ENCODE measurements at places on chromosomes 11 and 22. TPM values are rescaled to one million over a fixed set of nuclear protein-coding genes. Genes with fewer than 3 reads are reported as not detected.

Gene NKAPD1
- total RNA-seq, result 16.7 TPM

Gene MS4A15
- total RNA-seq, result 0.17 TPM

Gene PTS
- total RNA-seq, result 25.9 TPM

Gene OR2D2
- total RNA-seq, result 0.29 TPM

Gene STARD10
- total RNA-seq, result 23.7 TPM

Gene PAX6
- 0.30 TPM for total RNA-seq

Gene SCGB1A1
- not detected for total RNA-seq

Gene ELFN2
- 0.63 TPM for total RNA-seq

Gene KRTAP5-9
- total RNA-seq, result not detected

Gene LSP1
- total RNA-seq, result not detected

Gene E2F8
- 11.5 TPM for total RNA-seq

Gene FOLR2
- not detected for total RNA-seq

Gene ZNF70
- 2.6 TPM for total RNA-seq

Gene NXPE1
- total RNA-seq, result not detected

Gene SELENOM
- 22.7 TPM for total RNA-seq

Gene GALNT18
- 5.7 TPM for total RNA-seq

Gene MIAT
- total RNA-seq, result 36.0 TPM

DNA sequence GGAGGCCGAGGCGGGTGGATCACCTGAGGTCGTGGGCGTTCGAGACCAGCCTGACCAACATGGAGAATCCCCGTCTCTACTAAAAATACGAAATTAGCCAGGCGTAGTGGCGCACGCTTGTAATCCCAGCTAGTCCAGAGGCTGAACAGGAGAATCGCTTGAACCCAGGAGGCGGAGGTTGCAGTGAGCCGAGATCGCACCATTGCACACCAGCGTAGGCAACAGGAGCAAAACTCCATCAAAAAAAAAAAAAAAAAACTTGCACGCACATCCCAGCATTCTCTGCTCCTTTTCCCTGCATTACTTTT, 934 bp upstream of the ATL3 start:
- DNase-seq, result no peak

- DNase-seq, result no peak
Measured at GRCh38 chr22:31492151-31492550, 2.5 kb upstream of the EIF4ENIF1 start.

- no peak for DNase-seq
Measured at GRCh38 chr11:14320020-14320419, 39.0 kb downstream of the RRAS2 start.

- DNase-seq, result no peak
Measured at GRCh38 chr22:25495285-25495684, 69.2 kb upstream of the GRK3 start.

DNA sequence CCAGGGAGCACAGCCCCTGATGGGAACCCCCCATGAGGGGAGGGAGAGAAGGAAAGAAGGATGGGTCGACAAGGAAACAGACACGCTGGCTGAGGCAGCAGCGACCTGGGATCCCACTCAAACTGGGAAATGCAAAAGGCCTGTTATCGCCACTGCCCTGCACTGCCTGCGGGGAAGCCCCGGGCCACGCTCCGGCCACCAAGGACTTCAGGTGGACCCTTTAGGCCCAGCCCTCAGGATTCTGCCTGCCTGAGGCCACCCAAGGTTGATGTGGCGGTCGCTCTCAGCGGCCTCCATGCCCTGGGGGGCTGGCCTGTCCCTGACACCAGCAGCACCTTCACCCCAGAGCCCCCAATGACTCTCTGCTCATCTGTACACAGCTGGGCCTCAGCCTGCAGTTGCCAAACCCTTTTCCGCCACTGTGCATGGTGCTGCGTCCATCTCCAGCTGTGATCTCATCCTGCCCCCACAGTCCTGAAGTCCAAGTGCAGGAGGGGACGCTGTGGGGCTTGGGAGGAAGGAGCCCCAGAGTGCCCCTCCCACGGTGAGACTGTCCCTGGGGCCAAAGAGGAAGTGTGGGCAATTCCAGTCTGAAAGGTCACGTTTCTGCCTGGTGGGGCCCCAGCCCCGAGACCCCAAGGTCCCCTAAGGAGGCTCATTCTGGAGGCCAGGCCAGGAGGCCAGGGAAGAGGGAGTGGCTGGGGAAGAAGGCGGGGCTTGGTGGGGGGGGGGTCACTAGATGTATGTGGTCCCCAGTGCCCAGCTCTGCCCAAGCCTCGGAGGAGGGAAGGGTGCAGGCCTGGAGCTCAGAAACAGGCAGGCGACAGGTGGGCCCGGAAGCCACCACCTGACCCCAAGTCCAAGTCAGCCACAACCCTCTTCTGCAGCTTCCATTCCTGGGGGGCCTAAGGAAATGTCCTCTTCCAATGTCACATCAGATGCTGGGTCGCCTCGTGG, 31.6 kb downstream of the OSBPL5 start:
- no peak for DNase-seq

- no peak for DNase-seq
Measured at GRCh38 chr22:38236786-38237185, 35.0 kb downstream of the MAFF start.

DNA sequence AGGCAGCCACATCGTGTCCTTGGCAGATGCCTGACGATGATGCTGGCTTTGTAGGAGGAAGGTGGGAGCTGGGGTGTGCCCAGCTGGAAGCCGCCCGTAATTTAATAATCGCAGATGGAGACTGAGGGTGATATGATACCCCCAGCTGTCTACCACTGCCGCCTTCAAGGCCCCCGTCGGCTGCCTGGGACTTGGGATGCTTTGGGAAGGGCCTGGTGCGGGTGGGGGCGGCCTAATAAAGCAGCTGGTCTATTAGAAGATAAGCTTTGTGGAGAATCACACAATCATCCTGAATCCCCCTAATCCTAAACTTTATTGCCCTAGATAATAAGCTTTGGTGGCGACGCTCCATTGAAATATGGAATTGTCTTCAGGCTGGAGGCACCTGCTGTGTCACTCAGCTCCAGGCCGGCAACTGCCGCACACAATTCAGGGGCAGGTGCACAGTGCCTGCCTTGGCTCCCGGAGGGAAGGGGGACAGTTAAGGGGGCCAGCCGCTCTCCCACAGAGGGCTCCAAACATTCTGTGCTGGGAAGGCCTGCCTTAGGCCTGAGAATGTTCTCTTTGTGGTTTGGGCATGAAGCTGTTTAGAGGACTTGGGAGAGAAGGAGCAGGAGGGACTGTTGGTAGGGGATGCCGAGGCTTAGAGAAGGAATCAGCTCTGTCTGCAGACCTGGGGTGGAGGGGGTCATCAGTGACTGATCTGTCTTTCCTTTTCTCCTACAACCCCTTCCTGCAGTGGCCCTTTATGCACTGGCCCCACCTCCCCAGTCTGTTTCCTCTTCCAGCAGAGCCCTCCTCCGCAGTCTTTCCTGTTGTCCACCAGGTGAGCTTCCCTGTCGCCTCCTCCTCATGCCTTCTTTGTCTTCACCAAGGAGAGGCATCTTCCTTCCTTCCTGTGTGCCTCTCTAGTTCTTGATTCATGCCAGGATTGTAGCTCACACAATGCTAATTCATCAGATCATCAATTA, 65.3 kb downstream of the ARL14EP start:
- DNase-seq, result no peak

DNA sequence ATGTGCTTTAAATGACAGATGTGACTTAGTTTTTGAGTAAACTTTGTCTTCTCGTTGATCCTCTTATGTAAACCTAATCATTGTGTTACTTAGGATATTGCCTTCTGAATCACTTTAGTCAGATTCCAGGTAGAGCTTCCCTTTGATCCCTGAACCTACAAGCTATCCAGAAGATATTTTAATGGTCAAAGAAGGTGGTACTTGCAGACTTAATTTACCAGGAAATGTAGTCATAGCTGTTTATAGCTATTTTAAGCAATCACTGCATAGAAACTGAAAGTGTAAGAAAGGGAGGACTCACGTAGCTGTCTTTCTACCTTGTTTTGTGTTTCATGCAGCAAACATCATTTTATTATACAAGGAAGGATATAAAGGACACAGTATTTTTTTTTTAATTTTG, 189.5 kb downstream of the DDX10 start:
- no peak for DNase-seq

GRCh38 chr22:43990044-43990443, 34.1 kb upstream of the PARVB start:
- DNase-seq, result no peak

GRCh38 chr11:16862726-16863125, 124.3 kb downstream of the C11orf58 start:
- no peak for DNase-seq

GRCh38 chr11:34938611-34939010, 22.2 kb downstream of the PDHX start:
- no peak for DNase-seq

DNA sequence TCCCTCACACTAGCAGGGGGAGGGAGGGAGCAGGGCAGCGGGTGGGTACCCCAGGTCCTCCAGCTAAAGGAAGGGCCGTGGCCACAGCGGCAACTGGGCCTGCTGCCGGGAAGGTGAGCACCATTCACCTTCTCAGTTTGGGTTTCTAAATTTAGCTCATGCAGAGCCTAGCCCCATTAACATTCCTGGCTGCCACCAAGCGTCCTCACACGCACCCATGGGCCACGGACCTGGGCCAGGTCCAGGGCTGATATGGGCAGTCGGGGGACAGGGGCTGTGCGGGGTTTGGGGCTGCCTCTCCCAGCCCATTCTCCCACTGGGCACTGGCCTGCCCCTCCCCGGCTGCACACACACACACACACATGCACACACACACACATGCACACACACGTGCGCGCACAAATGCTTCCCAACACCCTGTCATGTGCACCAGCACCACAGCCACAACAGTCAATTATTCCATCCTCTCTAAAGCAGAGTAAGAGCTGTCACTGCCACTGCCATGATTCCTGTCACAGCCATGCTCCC, 28.7 kb downstream of the SYT7 start:
- no peak for DNase-seq

DNA sequence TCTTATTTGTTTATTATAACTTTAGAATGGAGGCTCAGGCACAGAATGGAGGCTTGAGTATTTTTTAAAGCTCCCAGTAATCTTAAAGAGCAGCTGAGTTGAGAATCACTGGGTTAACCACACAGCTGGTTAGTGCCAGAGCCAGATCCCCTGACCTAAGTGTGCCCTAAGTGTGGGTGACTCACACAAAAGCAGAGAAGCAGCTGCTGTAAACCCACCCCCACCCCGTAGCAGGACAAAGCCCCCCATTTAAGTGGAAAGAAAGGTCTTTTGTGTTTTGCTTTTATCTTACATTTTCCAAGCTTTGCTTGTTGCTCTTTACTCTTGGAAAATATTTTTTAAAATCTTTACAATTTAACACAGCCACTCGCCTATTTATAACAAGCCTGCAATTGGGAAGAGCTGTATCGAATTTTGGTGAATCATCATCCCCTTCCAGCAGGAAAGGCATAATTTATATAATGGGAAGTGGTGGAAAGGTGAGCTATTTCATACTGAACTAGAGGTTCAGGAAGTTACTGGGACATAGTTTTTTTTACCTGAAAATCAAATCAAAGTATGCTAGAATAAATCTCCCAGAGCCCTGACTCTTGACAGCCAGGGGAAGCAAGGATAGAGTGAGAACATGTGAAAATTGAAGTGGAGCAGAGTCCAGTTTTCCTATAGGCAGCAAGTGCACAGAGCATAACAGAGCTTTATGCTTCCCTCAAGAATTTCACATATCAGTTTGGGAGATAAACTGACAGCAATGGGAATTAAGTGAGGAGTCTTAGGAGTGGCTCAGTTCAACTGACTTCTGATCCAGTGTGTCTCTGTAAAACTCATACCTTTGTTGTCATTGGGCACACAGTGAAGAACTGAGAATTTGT, 405.7 kb downstream of the AASDHPPT start:
- no peak for DNase-seq

DNA sequence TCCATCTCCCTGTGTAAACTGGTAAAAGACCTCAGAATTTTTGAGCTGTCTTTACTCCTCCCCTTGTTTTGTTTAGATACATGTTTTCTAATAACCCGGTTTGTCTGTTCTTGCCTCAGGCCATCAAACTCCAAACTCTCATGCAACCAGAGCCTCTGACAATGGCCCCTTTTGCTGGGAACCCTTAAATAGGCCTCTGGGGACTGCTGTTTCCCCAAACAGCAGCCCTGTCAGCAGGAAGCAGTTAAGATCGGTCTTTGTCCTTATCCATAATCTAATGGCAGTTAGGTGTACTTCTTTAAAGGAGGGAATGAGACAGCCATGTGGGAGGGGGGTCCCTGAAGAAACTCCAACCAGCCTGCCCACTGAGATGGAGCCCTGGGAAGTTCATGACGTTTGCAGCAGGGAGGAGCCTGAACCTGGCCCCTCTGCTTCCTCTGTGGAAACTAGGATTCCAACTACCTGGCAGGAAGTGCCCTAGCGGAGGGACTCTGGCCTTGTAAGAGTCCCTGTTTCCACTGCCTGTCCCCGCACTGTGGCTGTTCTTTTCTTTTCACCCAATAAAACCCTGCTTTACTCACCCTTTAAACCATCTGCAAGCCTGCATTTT, 1354.4 kb downstream of the LRRC4C start:
- no peak for DNase-seq

GRCh38 chr11:77030834-77031414, 3.3 kb upstream of the B3GNT6 start:
- DNase-seq, result no peak

GRCh38 chr22:49350441-49351121, 477.1 kb downstream of the BRD1 start:
- no peak for DNase-seq

GRCh38 chr22:47294222-47294532, 531.7 kb downstream of the TBC1D22A start:
- no peak for DNase-seq

- DNase-seq, result no peak
Measured at GRCh38 chr11:91173701-91174100, 950.9 kb upstream of the CHORDC1 start.

DNA sequence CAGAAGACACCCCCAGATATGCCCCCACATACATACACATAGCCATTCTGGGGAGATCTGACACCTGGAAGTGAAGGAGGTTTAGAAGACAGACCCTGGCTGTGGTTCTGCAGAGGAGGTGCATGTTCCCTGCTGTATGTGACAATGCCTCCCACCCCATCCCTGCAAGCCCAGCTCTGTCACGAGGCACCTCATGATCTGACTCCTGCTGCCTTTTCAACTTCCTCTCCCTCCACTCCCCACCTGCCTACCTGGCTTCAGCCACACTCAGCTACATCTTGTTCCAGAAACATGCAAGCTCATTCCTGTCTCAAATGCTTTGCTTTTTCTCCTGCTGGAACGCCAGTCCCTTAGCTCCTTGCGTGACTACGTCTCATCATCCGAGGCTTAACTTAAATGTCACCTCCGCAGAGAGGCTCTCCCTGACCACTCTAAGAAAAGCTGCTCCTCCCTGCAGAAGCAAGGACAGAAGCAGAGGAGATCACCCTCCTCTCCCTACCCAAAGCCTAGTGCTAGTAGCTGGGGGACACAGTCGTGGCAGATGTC, 114.5 kb downstream of the FEZ1 start:
- DNase-seq, result no peak

DNA sequence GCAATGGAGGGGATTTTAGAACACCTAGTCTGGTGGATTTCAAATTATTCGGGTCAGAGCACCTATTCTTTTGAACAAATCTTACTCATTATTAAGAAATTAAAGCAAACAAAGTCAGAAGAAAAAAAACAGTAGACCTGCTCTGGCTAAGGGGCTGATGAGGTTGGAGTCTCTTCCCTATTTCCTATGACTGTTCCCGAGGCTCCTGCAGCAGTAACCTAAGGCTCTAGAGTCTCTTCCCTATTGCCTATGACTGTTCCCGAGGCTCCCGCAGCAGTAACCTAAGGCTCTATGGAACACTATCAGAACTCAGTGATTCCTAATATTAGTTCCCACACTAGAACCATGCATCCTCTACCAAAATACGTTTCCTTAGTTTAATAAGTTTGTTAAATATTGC, 607.9 kb downstream of the NTM start:
- no peak for DNase-seq

All from H1 (cell line).